ENCODE measurements at places on chromosomes 7 and 10. TPM values are rescaled to one million over a fixed set of nuclear protein-coding genes. Genes with fewer than 3 reads are reported as not detected.

GRCh38 chr7:130961128-130961601 is 227.2 kb upstream of the KLF14 start:
- peak; percentile 97 for DNase-seq

DNA sequence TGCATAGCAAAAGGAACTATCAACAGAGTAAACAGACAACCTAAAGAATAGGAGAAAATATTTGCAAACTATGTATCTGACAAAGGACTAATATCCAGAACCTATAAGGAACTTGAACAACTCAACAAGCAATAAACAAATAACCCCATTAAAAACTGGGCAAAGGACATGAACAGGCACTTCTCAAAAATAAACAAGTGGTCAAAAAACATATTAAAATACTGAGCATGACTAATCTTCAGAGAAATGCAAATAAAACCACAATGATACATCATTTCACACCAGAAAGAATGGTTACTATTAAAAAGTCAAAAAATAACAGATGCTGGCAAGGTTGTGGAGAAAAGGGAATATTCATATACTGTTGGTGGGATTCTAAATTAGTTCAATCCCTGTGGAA is 17.1 kb downstream of the MAGI2 start:
- DNase-seq = no peak

Gene TRPV6
- total RNA-seq = not detected

Gene CALHM3
- total RNA-seq = not detected

- no peak for DNase-seq
These were observed 20.3 kb upstream of the PPIA start for GRCh38 chr7:44776211-44776610.

DNA sequence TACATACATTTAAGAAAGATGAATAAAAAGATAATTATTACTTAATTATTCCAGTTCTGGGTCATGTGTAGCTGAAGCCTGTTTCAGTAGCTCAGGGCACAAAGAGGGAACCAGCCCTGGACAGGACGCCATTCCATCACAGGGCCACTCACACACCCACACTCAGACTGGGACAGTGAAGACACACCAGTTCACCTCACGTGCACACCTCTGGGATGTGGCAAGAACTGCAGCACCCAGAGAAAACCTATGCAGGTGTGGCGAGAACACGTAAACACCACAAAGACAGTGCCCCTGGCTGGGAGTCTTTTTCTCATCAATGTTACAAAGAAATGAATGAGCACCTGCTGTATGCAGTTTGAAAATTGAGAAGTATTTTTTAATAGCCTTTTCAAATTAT is 1.6 kb upstream of the IDI1 start:
- DNase-seq = no peak

Gene ST8SIA6
- total RNA-seq = 0.91 TPM

GRCh38 chr7:47100817-47101435 is 481.0 kb downstream of the TNS3 start:
- DNase-seq = peak; percentile 86

DNA sequence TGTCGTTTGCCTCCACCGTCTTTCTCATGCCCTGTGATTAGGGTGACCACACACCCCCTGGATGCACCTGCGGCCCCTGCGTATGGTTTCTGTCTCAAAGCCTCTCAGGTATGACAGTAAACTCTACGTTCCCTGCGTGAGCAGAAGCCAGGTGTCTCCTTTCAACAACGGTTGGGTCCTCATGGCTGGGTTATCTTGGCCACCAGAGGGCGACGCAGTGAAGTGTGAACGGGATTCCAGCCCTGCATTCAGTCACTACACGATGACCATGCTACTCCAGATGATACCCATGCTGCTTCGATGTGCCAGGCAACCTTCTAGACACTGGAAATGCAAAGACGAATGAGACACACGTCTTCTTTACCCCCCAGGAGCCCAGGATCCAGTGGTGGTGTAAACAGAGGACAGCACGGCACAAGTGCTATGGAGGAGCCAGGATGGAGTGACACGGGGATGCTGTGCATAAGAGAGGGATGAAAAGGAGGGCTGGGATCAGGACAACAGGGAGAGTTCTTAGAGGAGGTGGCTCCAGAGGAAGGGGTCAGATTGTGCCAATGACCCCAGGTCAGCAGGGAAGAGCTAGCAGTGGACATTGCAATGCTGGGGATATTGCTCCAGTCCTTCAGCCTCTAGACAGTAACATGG is 228.1 kb upstream of the PFKP start:
- DNase-seq = peak; percentile 59

DNA sequence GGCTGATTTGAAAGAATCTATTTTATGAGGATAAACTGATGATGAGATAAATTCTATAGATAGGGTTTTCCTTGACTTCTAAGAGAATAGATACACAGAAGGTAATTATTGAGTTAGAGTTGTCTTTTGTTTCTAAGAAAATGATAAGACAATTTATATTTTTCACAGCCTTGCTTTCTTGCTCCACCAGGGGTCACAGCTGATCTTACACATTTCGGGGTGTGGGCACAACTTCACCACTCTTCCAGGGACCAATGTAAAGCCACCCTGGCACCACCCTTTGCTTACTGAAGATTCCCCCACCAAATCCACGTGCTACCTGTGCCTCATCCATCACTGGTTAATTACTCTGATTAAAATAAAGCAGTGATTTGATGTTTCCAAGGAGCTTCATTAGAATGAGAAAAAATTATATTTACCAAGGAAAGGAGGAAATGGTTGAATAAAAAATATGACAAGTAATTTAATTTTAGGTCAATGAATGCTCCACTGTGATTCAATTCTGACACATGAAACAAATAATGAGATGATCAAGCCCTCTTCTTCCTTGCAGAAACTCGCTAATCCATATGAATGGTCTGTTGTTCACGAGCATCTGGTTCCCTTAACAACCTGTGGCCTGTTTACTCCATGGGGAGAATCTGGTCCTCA is 177.3 kb upstream of the TNS3 start:
- peak; percentile 55 for DNase-seq

- no peak for DNase-seq
These were observed 1.5 kb downstream of the CCL24 start for GRCh38 chr7:75811894-75812678.

DNA sequence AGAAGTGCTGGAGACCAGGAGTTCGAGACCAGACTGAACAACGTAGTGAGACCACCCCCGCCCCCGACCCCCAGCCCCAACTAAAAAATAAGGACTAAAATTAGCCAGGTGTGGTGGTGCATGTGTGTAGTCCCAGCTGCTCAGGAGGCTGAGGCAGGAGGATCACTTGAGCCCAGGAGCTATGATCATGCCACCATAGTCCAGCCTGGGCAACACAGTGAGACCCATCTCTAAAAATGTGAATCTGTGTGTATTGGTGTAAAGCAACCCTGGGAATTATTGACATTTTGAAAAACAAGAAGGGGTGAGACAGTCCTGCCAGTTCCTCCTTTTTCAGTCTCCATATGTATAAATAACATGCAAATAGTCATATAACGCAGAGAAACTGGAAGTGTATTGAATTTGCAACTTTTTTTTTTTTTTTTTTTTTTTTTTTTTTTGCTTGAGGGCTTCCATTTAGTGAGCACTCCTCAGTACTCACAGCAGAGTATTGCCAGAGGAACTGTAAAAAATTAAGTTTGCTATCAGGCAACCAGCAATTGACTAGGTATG is 3.4 kb upstream of the ITGB1 start:
- no peak for DNase-seq

DNA sequence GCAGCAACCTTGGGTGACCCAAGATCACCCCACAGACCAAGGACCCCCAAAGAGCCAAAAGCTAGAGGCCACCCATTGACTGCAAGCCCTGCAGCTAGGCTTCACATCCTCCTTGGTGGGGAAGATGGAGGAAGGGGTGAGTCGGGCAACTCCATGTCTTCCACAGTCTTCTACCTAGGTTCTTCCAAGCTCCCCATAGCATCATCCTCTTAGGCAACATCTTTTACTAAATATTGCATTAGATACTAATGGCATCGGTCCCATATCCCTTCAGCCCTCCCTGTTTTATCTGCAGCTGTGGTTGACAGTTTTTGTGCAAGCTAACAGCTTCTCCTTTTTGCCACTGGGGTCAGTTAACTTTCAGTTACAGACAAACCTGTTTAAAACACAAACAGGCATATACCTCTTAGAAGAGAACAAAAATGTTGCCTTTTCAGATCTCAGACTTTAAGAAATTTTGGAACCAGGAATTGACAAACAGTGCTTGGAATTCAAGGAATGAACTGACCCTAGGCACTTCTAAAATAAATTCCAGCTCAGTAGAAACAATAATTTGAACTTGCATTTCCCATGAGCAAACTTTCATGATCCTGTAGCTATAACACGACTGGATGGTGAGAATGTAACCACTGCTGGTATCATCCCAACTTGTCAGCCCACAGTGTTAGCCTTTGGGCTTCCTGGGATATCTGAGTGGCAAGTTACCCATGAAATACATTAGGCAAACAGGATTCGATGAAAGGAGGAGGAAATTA is 33.9 kb upstream of the MSMB start:
- no peak for DNase-seq

DNA sequence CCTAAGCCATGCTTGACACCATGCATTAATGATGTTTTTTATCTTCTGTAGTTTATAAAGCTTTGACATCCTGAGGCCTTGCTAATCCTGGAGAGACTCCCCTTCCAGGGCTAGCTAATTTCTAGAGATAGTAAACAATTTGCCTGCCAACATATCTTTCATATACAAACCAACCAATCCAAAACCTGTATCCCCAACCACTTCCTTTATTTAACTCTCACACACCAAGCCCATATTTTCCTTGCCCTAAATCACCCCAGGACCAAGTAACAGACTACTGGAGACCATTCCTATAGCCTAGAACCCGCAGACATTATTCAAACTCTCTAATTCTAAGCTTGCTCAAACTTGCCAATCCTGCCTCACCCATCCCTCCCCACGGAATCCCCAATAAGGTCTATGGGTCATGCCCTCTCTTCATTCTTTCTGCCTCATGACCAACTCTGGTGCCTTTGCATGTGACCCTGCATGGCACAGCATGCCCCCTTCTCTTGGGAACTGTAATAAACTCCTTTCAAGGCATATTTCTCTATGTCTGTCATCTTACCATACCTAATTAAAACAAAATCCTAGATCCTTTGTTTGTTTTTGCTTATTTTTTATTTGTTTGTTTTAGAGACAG is 116.6 kb upstream of the CACUL1 start:
- no peak for DNase-seq

DNA sequence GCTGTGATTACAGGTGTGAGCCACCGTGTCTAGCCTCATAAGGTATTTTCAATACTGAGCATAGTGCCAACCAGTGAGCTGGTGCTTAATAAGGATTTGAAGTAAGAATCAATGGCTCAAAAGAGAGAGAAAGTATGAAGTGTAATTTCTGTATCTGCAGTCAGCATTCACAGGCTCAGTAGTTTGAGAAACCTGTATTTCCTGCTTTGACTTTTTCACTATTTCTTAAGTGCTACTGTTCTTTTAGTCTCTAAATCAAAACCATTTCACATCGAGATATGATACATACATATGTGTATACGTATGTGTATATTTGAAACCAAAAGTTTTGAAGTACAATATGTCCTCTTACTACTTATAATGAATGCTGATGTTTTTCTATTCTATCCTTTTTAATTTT is 189.9 kb downstream of the PPP1R9A start:
- DNase-seq = no peak

Gene RSPH10B
- 0.11 TPM for total RNA-seq

GRCh38 chr7:219581-220150 is 27.3 kb downstream of the FAM20C start:
- no peak for DNase-seq

DNA sequence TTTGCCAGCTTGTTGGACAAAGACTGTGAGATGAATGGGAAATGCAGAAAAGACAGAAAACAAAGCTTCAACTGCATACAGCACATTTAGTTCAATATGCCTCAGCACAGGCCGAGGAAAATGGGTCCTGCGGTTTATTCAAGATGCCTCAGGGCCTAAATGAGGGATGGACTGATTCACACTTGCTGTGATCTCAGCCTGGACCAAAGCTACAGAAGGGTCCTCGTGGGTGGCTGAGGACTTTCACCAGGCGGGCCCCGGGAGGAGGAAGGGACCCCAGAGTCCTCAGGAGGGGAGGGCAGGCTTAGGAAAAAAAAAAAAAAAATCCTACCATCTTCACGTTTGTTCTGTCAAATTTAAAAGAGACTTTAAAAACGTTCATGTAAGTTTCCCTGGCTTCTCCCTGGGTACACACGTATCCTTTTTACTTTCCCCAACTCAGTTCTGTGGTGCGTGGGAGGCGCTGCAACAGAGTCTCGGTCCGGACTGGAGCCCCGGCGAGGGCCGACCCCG is 624 bp upstream of the ZNF783 start:
- peak; percentile 88 for DNase-seq

Gene MMP21
- not detected for total RNA-seq

DNA sequence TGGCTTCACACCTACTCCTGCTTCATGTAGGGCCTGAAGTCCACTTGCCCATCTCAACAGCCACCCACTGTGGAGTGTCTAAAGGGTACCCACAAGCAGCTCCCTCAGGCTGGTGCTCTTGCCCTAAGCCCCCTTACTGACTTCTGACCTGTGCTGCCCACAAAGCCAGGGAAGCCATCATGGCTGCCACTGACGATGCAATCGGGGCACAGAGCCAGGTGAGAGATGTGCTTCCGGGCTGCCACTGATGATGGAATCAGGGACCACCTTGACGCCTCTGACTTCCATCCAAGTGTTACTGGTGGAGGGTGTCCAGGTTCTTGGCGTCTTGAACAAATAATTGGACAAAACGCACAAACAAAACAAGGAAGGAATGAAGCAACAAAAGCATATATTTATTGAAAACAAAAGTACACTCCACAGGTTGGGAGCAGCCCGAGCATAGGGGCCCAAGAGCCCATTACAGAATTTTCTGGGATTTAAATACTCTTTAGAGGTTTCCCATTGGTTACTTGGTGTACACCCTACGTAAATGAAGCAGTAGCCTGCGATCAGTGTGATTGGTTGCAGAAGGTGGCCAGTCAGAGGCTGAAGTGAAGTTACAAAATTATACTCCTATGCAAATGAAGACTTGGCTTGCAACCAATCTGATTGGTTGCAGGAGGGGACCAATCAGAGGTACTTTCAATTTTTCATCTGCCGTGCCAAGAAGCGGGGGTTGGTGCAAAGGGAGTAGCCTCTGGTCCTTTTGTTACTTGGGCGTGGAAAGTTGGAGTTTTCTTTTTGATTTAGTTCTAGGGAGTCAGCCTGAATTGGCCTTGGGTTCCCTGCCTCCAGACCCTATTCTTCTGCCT is 4.5 kb downstream of the CPA2 start:
- no peak for DNase-seq

Data from Daoy (cell line).